ENCODE measurements at places on chromosomes 1 and 21. TPM values are rescaled to one million over a fixed set of nuclear protein-coding genes. Genes with fewer than 3 reads are reported as not detected.

GSTM3 gene
- total RNA-seq = 22.0 TPM

PAQR6 gene
- total RNA-seq = 3.2 TPM

GSTM5 gene
- not detected for total RNA-seq

CCDC24 gene
- 8.0 TPM for total RNA-seq

TEX35 gene
- total RNA-seq = not detected

CDA gene
- 32.9 TPM for total RNA-seq

NCF2 gene
- total RNA-seq = 1.1 TPM

LCE1F gene
- total RNA-seq = not detected

PIK3C2B gene
- 8.0 TPM for total RNA-seq

SRGAP2 gene
- 32.8 TPM for total RNA-seq

KCNE1 gene
- not detected for total RNA-seq

SPRR1A gene
- total RNA-seq = not detected

AMPD1 gene
- total RNA-seq = not detected

RHD gene
- total RNA-seq = not detected

ZNF683 gene
- not detected for total RNA-seq

VWA5B1 gene
- not detected for total RNA-seq

SOX13 gene
- 20.9 TPM for total RNA-seq

LCE2B gene
- total RNA-seq = not detected

CATSPERE gene
- total RNA-seq = 0.17 TPM

CCDC181 gene
- total RNA-seq = 0.12 TPM

SLAMF7 gene
- total RNA-seq = 1.8 TPM

CLCN6 gene
- total RNA-seq = 6.3 TPM

FCRLB gene
- total RNA-seq = 1.6 TPM

ERICH3 gene
- not detected for total RNA-seq

HMGN2 gene
- total RNA-seq = 354 TPM

KLHL21 gene
- 20.3 TPM for total RNA-seq

IL19 gene
- not detected for total RNA-seq

CD2 gene
- not detected for total RNA-seq
